Suprapubic skin (tissue), 4 donors: ENCODE measurements at places on chromosomes 4 and X.
A peak's percentile ranks its signal among the peaks of the same experiment; 100 is the strongest.

DNA sequence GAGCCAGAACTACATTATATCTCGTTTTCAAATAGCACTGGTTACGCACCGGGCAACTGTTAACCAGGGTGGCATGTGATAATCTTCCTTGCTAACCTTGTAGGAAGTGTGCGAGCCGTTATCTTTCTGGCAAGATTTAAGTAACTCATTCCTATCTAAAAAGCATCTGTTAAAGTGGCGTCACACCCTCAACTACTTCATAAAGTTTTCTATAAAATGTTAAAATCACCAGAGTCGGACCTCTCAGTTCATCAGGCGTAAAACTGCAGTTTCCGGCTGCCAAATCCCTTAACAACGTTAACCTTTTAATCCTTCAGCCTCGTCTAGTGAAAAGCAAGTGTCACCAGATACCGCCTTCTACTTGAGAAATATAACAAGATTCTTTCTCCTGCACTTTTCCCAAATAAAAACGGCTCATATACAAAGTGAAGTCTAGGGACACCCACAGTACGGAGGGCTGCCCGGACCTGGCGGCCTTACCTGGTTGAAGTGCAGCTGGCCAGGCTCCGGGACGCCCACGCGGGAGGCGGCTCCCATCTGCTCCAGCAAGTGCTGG, 1.2 kb downstream of the SLC39A8 start:
- peak overlapping the region; percentile 80 for H3K4me3 ChIP-seq
- no peaks in the 10 kb centered on the region for H3K36me3 ChIP-seq
- DNase-seq = no peak
- H3K27me3 ChIP-seq = no peaks in the 10 kb centered on the region

DNA sequence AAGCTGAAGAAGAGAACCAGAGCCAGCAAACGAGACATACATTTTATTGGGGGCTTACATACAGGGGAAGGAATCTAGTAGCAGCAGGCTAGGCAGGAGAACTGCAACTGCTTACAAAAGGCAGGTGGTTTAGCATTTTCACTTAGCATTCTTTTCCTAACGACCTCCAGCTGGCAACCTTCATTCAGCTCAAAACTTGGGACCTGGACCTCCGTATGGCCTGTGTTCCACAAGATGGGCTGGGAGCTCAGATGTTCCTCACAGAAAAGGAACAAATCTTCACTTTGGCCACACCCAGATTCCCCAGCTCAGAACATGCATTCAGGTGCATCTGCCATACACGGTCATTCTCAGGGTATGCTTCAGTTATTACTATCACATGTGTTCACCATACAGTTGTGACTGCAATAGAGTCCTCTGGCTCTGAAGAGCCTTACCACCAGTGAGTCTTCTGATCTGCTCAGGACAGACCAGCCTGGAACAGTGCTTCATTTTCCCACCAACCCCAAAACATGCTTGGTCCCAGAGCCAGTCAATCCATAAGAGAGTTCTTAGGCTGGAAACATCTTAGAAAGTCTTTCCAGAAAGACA, 29.6 kb upstream of the AP1AR start:
- H3K27ac ChIP-seq = no peak overlapping the region
- H3K36me3 ChIP-seq = no peaks in the 10 kb centered on the region
- no peaks in the 10 kb centered on the region for H3K27me3 ChIP-seq
- no peaks in the 10 kb centered on the region for H3K4me1 ChIP-seq
- H3K4me3 ChIP-seq = no peak overlapping the region

DNA sequence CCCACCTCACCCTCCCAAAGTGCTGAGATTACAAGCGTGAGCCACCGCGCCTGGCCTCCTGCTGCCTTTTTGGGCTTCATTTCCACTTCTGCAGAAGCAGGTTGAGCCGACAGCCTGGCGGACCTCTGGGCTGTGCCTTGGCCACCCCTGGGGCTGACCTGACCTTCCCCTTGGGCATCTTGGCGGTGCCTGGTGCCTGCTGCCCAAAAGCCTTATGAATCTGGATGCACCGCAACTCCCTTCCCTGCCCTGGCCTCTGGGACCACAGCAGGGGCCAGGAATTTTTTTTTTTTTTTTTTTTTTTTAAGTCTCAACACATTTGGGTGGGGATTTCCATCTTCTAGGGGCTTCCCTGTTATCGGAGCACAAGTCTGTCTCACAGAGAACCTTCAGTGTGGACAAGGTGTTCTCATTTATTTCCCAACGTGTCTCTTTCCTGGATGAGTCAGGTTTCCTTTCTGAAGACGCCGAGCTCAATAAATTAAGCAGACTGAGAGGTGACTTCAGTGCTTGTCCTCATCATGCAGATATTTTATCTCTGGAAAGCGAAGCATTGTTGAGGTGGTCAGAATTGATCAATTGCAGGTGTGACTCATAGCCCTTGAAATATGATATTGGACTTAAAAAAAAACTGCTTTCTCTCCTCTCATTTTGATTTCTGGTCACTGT, 79.7 kb downstream of the SHROOM2 start:
- no peaks in the 10 kb centered on the region for H3K4me1 ChIP-seq
- H3K27ac ChIP-seq = no peak overlapping the region
- H3K4me3 ChIP-seq = no peak overlapping the region
- H3K27me3 ChIP-seq = no peaks in the 10 kb centered on the region
- no peak for DNase-seq
- no peaks in the 10 kb centered on the region for H3K36me3 ChIP-seq

GRCh38 chr4:75071317-75071716, 138.4 kb downstream of the PARM1 start:
- no peaks in the 10 kb centered on the region for H3K4me1 ChIP-seq
- H3K36me3 ChIP-seq = no peaks in the 10 kb centered on the region
- H3K4me3 ChIP-seq = no peak overlapping the region
- no peak for DNase-seq
- no peak overlapping the region for H3K27ac ChIP-seq
